Sciatic nerve (tissue), 2 donors: ENCODE measurements at places on chromosomes 1 and 21. TPM values are rescaled to one million over a fixed set of nuclear protein-coding genes. Genes with fewer than 3 reads are reported as not detected.

Gene UQCRH
- total RNA-seq: 103 TPM

Gene SPATA45
- 0.80 TPM for total RNA-seq

Gene SERPINC1
- total RNA-seq: not detected

Gene CRYBG2
- not detected for total RNA-seq
